ENCODE measurements at places on chromosomes 5 and 9.

GRCh38 chr5:142824391-142824790 is 54.2 kb downstream of the ARHGAP26 start:
- no peak for DNase-seq

DNA sequence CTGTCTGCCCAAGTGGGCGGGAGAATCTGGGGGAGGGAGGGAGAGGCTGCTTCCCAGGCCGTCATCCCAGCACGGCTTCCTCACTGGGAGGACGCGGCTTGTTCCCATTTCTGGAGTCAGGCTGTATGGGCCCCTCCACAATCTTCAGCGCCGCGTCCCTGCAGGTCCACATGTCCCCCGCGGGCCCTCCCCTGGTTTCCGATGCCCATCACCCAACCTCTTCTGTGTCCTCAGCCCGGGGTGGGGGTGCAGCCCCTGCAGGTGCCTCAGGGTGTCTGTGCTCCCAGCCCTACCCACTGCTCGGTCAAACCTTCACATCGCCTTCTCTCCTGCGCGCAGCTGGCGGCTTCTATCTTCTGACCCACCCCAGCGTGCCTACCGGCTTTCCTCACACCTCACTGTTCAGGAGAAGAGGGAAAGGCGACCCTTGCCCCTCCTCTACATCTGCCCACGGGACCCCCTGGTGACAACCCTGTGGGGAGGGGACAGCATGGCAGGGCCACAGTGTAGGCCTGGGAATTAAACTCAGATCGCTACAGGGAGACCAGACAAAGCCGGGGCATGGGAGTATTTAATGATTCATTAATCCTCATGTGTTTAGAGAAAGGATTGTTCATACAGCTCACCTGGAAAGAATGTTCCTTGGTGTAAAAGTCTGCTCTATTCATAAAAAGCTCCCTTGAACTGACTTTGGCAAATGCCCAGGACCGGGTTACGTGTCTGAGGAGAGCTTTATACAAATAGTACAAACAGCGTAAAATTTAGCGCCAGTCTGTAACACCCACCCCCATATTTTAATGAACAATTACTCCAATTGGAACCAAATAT is 145.1 kb downstream of the IRX1 start:
- DNase-seq, result no peak

- no peak for DNase-seq
Observed at GRCh38 chr5:178413988-178414387, 176.2 kb downstream of the COL23A1 start.

GRCh38 chr9:100309992-100310391 is 42.8 kb downstream of the TEX10 start:
- DNase-seq, result no peak

DNA sequence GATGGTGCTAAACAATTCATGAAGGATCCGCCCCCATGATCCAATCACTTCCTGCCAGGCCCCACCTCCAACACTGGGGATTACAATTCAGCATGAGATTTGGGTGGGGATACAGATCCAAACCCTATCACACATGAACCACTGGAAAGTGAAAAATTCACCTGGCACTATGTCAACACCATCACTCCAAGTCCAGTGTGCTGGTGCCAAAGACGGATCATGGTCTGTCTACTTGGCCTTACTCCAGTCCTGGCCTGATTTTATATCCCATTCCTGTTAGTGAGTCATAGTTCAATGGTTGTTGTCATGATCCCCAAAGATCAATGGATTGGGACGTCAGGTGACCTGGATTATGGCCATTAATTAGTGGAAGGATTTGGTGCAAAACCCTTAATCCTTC is 147.4 kb upstream of the RPS23 start:
- no peak for DNase-seq

GRCh38 chr9:20217596-20217995 is 404.7 kb downstream of the MLLT3 start:
- no peak for DNase-seq

DNA sequence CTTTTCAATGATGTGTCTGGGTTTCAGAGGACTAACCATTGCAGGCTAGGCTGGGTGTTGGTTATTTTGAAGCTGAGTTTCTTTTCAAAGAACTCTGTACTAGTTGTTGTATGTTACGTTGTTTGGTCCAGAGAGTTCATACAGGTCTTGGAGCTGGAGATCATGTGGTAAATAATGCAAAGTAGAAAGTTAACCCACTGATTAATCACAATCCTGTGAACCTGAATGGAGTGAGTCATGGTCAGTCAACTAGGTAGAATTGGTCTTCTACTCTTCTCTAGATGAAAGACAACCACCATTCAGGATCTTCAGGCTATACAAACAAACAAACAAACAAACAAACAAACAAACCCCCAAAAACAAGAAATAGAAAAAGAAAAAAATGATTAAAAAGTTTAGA is 388.9 kb upstream of the ACTBL2 start:
- no peak for DNase-seq

GRCh38 chr9:135081731-135082130 is 5.7 kb upstream of the OLFM1 start:
- no peak for DNase-seq

- no peak for DNase-seq
Observed at GRCh38 chr9:114071197-114071795, 6.8 kb downstream of the AMBP start.
